ENCODE measurements at places on chromosomes 12 and 14. TPM values are rescaled to one million over a fixed set of nuclear protein-coding genes. Genes with fewer than 3 reads are reported as not detected.

Gene TMCC3
- polyA plus RNA-seq, result 7.0 TPM

DNA sequence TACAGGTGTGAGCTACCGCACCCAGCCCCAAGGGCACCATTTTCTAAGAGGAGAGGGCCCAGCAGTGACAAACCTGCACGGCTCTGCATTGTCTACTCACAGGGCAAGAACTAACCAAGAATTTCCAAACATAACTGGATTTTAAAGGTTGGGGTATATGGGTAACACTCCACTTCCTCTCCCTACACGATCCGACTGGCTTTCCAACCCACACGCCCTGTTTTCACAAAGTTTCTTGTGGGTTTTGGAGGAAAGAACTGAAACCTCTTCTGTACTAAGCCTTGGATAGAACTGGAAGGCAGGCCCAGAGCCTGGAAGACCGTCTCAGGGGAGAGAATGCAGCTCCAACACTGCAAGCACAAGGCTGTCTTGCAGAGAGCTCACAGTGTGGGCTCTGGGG is 24.9 kb downstream of the SNRNP35 start:
- DNase-seq, result no peak

DNA sequence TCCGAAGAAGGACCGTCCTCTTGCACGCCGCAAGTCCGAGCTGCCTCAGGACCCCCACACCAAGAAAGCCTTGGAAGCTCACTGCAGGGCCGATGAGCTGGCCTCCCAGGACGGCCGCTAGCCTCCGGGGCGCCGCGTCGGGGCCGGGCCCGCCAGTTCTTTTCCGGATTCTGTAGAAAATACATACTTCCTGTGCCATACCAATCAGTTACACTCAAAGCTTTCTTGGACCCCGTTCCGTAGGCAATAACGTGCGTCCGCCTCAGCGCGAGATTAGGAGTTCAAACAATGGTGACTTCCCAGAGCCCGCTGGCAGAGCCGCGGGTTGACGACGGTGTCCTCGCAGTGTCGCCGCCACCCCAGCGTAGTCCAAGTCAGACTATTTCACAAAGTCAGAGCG is 39.2 kb upstream of the DYNC1H1 start:
- no peak for DNase-seq

- DNase-seq, result no peak
Observed at GRCh38 chr12:55008944-55009585, 10.7 kb upstream of the NEUROD4 start.

Gene CLEC12A
- 0.95 TPM for polyA plus RNA-seq

GRCh38 chr14:28773176-28773575 is 6.6 kb downstream of the FOXG1 start:
- no peak for DNase-seq

DNA sequence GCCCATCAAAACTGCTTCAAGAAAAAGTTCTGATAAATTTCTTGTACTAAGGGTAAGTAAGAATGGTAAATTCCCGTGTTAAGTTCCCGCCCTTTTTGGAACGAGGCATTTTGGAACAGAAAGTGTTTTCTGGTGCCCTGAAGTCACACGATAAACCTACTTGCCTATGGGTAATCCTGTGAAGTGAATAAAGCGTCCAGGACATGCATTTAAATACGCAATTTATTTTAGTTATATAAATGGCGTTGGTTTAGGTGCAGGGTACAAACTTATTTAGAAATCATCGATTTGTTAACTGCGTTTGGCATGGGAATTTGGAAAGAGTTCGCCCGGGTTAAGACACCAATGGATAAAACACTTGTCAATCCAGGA is 715 bp upstream of the RAP1B start:
- no peak for DNase-seq

- DNase-seq, result no peak
Observed at GRCh38 chr14:24243336-24243836, 963 bp upstream of the TINF2 start.

Gene PROX2
- polyA plus RNA-seq, result 3.8 TPM

Gene PFKM
- 76.4 TPM for polyA plus RNA-seq

DNA sequence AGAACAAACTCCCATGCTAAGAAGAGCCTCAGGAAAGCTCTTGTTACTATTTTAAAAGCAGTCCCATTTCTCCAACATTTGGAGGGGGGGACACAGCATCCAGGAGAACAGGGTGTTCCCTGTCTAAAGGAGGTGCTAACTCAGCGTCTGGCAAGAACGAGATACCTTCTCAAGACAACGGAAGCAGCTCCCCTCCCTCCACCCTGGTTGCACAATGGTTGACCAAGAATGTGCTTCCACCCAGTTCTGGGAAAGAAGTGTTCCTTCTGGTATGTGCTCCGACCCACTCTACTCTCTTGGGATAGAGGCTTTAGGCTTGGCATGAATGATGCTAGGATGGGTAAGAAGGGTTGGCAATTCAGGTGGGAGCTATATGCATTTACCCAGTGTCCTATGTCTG is 1.5 kb upstream of the KRT6A start:
- no peak for DNase-seq

DNA sequence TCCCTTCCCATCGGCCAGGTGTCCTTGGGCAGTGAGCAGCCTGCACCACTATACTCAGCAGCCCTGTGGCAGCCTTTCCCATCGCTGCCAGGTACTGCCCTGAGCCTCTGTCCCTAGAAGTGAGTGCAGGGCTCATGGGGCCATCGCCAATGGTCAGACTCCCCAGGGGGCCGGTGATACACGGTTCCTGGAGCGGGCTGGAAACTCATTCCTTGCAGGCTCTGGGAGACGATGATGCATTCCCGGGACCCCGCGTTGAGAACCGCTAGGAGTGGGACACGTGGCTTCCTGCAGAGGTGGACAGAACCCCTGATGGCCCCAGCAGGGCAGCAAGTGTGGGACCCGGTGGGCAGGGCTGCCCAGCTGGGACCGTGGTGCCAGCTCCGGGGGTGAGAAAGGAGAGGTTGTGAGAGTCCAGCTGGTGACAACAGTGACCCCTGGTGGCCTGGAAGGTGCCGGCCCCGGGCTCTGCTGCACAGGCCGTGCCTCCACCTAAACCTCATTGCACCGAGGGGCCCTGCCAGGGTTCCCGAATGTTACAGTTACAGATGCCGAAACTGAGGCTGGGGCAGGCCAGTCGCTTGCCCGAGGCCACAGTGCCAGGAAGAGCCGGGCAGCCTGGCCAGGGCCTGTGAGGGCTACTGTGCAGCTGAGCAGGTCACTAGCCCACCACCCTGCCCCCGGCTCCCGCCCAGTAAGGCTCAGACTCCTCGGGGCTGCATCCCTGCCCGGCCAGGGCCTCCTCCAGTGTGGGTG is 33.8 kb downstream of the FBRSL1 start:
- peak; percentile 69 for DNase-seq

Gene PIWIL1
- polyA plus RNA-seq, result 0.82 TPM

DNA sequence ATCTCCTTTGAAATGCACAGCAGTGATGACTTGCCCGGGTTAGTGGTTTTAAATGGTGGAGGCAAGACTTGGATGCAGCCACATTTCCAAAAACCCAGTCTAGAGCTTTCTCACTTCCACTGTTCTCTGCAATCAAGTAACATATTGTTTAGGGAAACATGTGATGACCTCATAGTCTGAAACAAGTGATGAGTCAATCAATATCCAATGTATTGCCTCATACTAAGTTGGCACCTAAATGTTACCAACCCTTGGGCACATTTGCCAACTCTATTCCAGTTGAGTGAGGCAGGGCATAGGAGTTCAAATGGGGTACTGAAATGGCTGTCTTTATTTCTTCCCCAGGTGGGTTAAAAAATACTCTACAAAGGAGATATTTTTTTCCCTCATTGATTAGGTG is 1105.4 kb downstream of the VRK1 start:
- DNase-seq, result no peak

Gene INSM2
- not detected for polyA plus RNA-seq

GRCh38 chr12:43937947-43938346 is 102.1 kb downstream of the TMEM117 start:
- no peak for DNase-seq

DNA sequence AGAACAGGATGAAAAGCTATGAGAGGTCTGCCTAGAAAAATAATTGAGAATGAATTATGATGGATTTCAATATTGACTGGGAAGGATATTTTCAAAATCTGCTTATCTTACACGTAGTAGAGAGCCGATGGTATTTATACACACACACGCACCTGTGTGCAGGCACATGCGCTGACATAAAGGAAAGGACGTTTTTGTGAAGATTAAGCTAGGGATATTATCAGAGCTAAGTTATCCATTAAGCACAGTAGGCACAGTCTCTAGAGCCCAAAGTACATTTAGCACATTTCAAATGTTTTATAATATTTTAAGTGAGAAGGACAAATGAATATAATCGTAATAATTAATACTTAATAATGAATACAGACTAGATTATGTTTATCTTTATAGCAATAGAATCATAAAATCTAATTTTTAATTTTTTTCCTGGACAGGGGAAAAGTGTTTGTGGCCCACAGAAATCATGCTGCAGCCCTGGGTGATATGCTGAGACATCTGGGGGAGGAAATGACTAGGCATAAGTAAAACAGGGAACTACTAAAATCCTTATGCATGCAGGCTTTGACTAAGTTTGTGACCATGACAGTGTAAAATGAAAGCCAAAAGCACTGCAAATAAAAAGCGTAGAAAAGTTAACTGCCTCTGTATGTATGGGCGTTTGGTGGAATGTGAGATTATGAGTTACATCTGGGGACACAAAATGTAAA is 146.1 kb downstream of the KITLG start:
- no peak for DNase-seq

Gene RILPL1
- 19.2 TPM for polyA plus RNA-seq

Gene CIROP
- 0.06 TPM for polyA plus RNA-seq

DNA sequence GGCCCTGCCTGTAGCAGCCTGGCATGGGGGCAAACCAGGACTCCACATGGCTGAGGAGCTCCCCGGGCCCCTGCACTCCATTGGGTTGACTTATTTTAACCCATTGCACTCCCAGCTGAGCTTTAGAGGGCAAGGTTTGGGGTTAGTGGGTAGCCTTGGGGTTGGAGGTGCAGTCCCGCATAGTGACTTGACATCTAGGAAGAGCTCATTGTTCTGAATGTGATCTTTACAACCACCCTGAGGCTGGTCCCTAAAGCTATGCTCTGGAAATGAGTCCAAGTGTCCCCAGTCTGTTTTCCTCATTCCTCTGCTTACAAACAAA is 36.4 kb downstream of the NFKBIA start:
- no peak for DNase-seq

- DNase-seq, result no peak
Observed at GRCh38 chr14:92563359-92563758, 49.8 kb downstream of the RIN3 start.

DNA sequence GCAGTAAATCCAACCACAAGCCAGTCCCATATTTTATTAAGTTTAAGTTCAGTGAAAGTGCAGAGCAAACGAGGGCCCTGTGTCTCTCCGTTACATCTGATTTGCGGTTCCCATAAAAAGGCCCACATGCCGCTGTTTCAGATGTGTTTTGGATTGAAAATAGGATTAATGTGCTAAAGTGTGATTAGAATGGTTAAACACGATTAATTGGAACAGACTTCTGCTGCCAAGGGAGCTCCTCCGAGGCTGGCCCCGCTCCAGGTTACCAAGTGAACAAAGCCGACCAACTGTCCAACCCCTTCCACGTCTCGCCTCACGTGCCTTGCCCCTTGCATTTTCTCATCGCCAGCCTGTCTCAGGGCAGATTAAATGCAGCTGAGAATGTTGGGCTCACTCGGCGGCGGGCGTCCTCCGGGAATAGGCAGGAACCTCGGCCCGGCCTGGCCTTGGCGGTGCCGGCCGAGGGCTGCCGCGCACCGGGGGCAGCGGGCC is 166.5 kb upstream of the GSC start:
- peak; percentile 51 for DNase-seq

Gene UNC119B
- polyA plus RNA-seq, result 54.9 TPM

DNA sequence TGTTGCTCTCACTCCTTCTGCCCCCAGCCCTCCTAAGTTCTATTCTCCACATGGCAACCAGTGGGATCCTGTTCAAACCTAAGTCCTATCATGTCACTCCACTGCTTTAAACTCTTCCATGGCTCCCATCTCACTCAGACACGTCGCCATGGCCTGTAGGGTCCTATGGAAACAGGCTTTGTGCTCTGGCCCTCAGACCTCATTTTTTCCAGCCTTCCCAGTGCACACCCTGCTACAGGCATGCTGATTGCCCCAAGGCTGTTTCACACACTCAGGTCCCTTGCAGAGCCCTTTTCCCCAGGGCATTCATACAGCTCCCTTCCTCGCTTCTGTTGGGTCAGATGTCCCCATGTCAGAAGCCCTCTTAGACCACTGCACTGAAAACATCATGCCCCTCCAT is 11.2 kb upstream of the MED13L start:
- no peak for DNase-seq

Data from left lung (tissue), 14 donors.